ENCODE measurements at places on chromosomes 3 and 15.

DNA sequence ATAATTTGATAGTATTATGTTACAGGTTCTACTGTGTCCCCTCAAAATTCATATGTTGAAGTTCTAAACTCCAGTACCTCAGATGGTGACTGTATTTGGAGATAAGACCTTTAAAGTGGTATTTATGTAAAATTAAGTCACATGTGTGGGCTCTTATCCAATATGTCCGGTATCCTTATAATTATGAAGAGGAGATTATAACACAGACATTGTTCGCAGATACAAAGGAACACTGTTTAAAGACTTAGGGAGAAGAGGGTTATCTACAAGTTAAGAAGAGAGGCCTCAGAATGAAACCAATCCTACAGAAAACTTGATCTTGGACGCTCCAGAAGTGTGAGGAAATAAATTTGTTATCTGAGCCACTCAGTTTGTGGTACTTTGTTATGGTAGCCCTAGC is 50.9 kb downstream of the DPH6 start:
- DNase-seq = peak; percentile 34

DNA sequence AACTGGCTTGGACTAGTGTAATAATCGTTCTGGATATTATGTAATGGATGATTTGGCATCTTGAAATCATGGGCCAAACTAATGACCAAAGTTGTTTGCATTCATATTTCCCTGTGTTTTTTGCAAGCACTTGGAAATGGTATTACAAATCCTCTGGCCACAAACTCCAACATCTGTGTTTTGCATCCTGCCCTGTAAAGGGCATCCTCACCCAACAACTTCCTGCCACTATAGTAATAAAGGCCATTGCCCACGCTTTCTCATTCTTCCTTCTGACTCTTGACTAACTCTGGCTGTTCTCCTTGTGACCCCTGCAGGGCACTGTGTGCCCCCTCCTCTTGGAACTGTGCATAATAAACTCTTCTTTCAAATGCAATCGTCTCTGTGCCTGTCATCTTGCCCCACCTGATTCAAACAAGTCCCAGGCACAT is 25.4 kb upstream of the PSMD6 start:
- no peak for DNase-seq

DNA sequence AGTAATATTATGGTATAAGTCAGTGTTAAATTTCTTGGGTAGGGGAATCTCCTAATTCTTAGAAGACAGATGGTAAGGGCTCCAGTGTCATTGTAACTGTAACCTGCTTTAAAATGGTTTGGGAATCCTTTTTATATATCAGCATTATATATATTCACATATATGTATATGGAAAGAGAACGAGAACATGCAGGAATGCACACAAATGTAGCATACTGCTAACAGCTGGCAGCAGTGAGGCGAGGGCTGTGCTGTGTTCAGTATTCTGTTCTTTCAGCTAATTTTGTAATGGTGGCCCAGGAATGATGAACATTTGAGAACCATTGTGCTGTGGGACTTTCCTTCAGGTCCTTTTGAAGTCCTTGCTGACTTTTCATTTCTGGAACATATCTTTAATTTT is 60.8 kb downstream of the EEFSEC start:
- DNase-seq = no peak

- no peak for DNase-seq
Measured at GRCh38 chr3:192079098-192079497, 618.1 kb downstream of the PYDC2 start.

DNA sequence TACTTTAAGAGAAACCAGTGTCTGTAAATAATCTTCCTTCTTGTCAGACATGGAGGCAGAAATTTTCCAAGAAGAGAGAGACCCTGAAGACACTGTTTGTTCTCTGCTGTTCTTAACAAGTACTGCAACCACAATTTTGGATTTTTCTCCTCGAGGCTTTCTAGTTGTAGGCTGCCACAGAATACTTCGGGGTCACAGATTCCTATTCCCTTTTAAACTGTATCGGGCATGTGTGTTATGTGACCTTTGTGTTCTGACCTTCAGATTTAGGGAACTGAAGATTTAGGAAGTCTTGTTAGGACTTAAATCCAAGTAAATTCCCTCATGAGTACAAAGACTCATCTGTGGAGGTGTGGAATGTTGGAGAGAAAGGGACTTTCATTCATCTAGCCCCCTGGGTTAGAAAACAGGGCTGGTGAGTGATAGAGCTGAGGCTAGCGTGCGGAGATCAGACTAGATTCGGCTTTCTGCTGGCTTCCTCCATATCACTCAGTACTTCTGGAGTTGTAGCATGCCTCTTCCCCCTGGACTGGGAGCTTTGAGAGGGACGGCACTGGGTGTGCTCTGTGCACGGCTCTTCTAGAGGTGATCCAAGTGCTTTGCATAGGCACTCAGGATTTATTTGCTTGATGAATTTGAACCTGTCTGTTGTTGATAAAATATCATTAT is 237.0 kb downstream of the LPP start:
- no peak for DNase-seq

DNA sequence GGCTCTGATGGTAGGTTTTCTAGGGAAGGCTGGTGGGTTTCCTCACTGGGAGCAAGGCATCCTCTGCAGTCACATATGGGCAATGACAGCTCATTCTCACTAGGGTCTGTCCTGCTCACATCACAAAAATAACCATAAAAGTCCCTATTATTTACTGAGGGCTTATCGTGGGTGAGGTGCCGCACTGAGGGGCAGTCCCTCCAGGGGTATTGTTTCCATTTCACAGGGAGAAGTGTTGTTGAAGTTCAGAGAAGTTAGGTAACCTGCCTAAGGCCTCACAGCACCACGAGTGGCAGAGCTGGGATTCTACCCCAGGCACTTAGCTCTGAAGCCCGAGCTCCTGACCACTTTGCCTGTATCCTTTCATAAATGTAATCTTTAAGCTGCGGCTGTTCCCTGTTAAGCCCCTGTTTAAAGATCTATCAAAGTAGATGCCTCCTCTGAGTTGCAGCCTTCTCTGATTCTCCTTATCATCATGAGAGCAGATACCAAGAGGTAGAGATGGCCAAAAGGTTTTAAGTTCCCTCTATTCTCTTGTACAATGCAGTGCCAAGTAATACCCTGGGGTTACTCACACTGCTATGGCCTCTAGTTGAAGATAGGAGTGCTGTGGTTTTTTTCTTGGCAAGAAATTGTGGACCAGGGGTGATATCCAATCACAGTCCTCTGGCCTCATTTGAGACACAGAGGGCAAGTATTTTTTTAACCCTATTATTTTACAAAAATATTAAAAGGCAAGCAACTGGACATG is 107.0 kb downstream of the RPLP1 start:
- DNase-seq = no peak

DNA sequence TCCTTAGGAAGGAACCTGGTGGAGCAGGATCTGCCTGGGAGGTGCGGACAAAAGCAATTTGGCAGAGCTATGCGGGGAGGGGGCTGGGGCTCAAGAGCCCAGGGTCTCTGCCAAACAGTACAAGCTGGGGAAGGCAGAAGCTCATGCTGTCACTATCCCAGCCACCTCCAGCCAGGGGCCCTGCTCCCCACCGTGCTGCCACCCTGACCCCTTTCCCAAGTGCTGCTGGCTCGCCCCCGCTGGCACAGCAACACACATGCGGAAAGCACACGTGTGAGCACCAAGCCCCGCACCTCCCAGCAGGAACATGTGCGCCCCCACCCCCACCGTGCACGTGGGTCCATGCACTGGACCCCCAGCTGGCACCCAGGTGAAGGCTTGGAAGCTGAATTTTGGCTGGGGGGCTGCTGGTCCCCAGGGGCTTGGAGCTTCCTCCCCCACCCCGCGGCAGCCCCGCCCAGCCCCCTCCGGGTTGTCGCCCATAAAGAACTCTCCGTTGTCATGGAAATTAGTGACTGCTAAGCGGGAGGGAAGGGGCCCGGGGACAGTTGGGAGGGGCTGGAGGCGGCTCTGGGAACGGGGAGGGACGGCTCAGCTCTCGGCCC is 742 bp downstream of the CAMKV start:
- DNase-seq = no peak

- no peak for DNase-seq
Measured at GRCh38 chr3:128585974-128586373, 64.6 kb downstream of the RPN1 start.

DNA sequence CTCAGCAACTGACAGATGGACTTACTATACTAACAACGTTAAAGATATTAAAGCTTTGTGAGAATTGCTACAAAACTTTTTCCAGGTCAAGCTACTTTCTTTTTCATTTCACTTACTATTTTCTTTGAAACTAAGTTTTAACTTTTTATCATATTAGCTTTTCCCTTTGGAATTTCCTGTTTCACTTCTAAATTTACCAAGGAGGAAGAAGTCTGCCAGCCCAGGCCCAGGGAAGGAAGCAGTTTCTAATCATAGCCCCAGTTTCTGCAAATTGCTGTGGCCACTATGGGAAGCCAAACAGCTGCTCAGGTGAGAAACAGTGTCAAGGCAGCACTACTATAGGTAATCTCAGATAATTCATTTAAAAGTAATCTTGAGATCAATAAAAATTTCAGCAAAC is 18.4 kb downstream of the CYFIP1 start:
- DNase-seq = no peak

DNA sequence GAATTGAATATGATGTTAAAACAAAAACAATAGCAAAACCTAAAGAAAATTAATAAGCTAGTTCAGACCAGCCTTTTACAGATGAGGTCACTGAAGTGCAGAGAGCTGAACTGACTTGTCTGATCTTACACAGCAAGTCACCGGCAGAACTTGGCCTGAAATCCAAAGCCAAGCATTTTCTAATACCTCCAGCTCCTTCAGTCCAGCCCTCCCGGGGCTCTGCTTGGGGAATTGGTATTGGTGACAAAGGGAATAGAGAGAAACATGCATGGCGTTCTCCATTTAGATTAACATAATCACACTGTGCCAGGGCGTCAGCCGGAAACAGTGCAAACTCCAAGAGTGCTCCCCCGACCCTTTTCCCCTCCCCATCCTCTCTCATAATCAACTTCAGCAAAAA is 14.1 kb upstream of the ZSCAN2 start:
- DNase-seq = no peak

DNA sequence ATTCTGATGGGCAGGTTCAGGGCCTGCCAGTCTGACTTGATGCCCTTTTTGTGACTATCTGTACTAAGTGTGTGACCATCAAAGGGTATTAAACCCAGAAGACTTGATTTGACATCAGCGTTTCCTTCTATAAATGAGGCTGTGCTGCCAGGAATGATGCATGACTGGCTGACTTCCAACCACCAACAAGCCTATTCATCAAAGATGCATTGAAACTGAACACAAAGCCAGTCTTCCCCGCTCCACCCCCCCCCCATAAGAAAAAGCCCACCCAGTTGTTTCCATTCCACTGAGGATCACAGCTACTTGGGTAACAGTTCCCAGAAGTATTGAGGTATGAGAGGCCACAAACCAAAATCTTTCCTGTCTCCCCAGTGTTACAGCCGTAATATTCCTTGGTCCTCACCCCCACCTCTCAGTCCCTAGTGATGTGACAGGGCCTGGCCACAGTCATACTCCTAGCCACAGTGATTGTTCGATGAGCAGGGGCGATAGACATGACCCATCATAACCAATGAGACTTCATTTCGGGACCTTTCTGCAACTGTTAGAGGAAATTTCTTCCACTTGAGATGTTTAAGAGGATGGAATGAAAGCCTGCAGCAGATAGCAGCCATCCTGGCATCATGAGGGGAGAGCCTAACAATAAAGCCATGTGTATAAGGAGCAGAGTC is 22.6 kb downstream of the SH3BP5 start:
- DNase-seq = no peak

DNA sequence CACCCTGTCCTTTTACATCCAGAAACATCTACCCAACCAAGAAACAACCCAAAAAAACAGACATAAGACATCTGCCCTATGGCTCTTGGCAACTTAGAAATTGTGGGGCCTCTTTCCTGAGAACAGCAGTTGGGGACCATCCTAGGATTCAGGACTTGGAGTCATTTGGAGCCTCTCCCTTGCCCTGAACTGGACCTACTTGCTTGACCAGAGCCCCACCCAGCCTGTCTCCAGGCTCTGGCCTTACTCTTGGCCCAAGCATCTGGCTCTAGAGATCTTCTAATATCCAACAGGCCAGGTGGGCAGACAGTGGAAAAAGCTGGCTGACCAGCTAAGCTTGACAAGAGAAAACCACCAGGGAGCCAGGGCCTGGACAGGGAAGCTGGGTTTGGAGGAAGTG is 99.1 kb upstream of the C2CD4B start:
- DNase-seq = no peak

DNA sequence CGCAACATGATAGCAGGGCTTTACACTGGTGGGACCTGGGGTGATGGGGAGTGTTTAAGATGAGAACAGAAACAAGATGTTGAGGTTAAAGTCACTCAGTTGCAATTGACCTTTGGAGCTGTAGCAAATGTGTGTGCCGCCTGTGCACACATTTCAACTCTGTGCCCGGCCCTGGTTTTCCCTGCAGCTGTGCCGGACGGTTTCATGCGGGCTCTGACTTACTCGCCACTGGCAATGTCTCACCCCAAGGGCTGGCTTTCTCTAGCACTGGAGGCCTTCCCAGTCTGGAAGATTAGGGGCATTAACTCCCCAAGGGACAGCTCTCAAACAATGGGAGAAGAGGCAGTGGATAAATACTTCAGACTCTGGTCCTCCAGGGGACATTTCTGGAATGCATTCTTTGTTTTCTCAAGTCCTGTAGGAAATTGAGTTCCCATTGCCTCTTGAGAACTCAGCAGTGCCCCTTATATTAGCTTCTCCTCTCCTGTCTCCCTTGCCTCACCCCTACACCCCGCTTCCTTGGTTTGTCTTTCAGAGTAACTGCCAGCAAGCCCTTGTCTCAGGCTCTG is 152.5 kb downstream of the EDEM1 start:
- no peak for DNase-seq

GRCh38 chr3:144875211-144875610 is 903.6 kb downstream of the DIPK2A start:
- DNase-seq = no peak

DNA sequence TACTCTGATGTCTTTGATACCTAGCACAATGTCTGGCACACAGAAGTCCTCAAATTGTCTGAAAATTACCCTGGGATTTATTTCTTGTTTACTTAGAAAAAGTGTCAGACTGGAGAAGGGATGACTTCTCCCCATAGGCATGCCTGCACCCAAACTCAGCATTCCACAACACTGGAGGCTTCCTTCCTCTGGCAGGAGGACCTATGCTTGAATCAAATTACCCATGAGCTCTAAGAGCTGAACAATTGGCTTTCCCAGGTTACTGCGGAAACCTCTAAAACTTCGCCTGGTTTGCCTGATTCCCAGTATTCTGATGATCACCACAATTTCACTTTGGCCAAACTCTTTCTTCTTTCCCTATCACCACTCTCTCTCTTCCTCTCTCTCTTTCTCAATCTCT is 217.4 kb downstream of the DIPK2A start:
- DNase-seq = no peak

GRCh38 chr15:90837094-90837493 is 31.3 kb upstream of the FURIN start:
- no peak for DNase-seq

All from hematopoietic multipotent progenitor cell treated with erythropoietin and hydrocortisone succinate and interleukin-3 and kit ligand, for 15 days (in vitro differentiated cells).